ENCODE measurements at places on chromosomes 5 and 9.

DNA sequence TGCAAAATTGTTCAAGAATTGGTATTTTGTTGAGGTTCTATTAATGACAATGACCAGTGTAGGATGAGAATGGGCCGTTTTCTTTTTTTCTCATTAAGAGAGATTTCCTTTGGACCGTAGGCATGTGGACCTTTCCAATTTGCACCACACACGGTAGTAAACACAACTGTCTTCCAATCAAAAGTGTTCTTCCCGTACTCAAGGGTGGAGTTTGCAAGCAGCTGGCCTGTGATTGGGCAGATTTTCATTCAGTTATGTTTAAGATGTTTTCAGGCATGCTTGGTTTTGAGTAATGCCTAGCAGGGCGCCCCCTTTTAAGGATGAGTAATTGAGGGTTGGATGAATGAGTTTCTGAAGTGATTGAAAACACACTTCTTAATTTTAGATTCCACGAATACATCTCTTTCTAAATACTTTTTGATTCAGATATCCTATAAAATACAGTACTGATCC is 2.5 kb downstream of the KDM3B start:
- peak; percentile 46 for DNase-seq

- DNase-seq: no peak
These were observed 462.1 kb upstream of the GRAMD2B start for GRCh38 chr5:125961150-125961549.

GRCh38 chr9:85599540-85600105 is 142.1 kb downstream of the AGTPBP1 start:
- no peak for DNase-seq

- DNase-seq: no peak
These were observed 81.1 kb downstream of the CDO1 start for GRCh38 chr5:115735108-115735998.

DNA sequence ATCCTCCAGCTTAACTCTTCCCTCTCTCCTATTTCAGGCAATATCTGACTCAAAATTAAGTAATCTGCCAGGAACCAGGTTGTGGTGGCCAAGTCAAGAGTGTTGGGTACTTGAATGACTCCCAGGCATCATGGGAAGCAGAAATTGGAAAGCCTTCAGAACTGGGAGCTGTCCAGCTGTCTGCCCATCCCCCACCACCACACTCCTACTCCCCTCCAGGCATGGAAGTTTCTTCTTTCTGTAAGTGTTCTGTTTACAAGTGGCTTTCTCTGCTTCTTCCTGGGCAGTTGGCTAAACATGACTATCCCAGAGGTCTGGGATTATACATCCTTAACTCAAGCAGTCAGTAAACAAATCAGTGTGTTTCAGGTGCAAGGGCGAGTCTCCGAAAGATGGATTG is 14.6 kb upstream of the PBX3 start:
- no peak for DNase-seq

GRCh38 chr9:100939636-100940035 is 88.9 kb upstream of the PLPPR1 start:
- DNase-seq: no peak

DNA sequence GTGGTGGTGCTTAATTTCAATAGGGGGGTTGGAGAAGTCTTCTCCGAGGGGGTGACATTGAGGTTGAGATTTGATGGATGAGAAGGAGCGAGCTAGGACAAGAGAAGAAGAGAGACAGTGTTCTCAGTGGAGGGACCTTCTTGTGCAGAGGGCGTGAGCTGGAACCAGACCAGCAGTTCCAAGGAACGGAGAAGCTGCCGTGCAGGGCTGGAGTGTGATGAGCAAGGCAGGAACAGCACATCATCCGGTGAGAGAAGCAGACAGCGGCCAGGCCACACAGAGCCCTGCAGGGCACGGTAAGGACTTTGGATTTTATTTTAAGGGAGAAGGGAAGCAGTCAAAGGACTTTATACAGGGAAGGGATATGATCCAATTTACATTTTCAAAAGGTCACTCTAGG is 206.9 kb downstream of the MELK start:
- no peak for DNase-seq

DNA sequence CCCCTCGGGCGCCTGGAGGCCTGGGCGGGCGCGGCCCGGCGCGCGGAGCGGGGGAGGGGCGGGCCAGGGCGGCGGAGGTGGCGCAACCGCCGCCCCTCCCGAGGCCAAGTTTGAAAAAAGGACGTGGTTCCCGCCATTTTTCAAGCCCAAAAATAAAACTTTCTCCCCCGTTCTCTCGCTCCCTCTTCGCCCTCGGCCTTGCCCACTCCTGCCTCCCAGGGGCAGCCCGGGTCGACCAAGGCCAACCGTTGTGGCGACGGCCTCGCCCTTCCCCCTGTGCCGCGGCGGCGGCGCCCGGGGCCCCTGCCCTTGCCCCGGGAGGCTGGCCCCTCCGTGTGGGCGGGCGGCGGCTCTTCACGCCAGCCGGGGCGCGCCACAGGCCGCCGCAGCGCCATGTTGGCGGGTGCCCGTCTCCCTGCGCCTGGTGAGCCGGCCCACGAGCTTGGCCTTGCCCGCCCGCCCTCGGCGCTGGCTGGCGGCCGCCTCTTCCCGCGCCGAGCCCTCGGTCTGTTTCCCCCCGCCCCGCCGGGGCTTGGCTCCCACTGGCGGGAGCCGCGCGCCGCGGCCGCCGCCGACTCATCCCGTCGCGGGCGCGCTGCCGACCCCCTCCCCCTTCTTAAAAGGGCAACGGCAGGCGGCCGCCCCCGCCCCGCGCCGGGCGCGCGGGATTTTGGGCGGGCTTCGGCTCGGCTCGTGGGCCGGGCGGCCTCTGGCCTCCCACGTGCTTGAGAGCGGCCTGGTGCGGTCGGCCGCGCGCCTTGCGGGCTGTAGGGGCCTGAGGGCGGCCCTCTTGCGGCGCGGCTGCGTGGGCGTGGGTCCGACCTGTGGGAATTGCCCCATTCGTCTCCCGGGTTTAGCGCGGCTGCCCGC is 1.3 kb downstream of the ANP32B start:
- DNase-seq: peak; percentile 84

Data from stimulated activated CD4-positive, alpha-beta T cell treated with anti-CD3 and anti-CD28 coated beads, Interleukin-4, amount 100 ng/mL, for 1 hour (primary cell).